ENCODE measurements at places on chromosomes 3 and 15.

DNA sequence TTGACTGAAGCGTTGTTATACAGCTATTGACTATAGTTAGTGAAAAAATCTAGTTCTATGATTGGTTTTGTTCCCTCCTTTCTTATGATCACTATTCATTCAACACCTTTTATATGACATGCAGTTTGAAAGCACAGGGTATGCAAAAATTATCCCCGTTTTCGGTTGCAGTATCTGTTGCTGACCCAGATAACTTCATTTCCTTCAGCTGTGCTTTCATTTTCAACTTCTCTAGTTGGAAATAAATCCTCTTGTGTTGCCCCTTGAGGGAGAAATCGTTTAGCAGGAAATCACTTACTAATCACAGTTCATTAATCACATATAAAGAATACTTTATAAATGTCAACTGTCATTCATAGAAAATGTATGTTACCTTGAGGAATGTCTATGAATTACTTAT is 55.1 kb downstream of the MBNL1 start:
- DNase-seq = no peak

DNA sequence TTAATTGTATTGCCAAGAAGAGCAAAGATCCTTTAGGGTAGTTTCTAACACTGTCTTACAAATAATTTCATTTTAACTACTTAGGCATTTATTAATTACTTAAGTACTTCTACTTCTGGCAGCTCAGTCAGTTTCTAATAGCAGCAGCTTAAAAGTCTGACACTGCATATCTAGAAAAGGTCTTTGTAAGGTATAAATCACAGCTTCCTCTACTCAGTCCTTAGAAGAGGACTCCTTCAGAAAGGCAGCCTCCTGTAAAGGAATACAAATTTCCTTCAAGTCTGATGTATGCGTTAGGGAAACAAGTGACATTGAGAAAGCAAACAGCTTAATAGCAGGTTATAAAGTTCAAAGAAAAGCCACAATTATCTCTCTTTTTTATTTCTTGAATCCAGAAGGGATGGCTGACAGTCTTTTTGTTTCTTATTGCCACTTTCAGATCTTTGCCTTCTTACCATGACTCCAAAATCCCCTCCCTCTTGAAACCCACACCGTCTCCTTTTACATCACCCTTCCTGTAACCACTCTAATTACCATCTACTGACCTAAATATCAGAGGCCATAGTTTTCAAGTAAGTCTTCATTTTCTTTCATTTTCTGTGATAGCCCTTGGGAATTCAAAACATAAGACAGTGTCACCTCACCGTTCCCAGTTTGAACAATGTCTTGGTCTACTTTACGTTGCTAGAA is 109.5 kb downstream of the CGGBP1 start:
- DNase-seq = no peak

GRCh38 chr3:48013288-48013980 is 2.8 kb downstream of the MAP4 start:
- DNase-seq = no peak

GRCh38 chr3:25901796-25902195 is 111.9 kb downstream of the OXSM start:
- DNase-seq = no peak

- DNase-seq = no peak
Measured at GRCh38 chr3:24290596-24290995, 204.1 kb downstream of the THRB start.

DNA sequence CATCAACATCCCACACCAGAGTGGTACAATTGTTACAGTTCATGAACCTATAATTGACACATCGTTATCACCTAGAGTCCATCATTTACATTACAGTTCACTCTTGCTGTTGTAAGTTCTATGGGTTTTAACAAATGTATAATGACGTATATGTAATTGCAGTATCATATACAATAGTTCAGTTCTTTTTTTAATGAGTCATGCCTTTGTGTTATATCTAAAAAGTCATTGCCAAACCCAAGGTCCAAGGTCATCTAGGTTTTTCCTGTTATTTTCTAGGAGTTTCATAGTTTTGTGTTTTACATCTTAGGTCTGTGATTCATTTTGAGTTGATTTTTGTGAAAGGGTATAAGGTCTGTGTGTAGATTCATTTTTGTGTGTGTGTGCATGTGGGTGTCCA is 160.9 kb upstream of the GALNT15 start:
- DNase-seq = no peak

GRCh38 chr3:152305075-152305474 is 36.3 kb downstream of the MBNL1 start:
- DNase-seq = no peak

DNA sequence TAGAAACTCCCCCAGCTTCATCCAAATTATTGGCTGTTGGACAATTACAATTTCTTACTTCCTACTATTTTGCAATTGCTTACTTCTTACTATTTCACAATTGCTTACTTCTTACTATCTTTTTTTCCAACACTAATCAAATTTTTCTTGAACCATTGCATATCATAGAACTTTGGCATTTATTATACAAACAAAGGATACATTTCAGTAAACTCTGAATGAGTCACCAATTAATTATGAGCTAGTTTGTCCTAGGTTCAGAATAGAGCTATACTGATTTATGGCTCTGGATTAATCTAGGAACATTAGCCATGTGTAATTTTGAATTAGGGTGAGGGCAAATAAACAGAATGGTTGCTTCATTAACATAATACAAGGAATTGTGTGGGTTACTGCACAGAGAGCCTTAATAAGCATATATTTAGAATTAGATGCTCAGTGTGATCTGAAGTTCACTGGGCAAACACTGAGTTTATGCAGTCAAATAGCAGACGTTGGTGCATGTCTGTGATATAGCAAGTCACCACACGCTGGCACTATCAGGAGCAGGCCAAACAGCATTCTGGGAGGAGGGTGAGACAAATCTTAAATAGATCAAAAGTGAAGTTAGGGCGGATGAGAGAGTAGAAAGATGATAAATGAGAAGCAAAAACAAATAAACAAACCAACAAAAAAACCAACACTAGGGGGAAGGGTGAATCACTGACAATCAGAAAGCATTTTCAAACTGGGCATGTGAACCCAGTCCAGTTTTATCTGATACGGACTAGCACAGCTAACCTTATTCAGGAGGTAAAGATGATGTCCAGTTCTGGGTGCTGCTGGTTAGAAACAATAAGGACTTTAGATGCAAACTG is 21.5 kb downstream of the GABRR3 start:
- DNase-seq = no peak

DNA sequence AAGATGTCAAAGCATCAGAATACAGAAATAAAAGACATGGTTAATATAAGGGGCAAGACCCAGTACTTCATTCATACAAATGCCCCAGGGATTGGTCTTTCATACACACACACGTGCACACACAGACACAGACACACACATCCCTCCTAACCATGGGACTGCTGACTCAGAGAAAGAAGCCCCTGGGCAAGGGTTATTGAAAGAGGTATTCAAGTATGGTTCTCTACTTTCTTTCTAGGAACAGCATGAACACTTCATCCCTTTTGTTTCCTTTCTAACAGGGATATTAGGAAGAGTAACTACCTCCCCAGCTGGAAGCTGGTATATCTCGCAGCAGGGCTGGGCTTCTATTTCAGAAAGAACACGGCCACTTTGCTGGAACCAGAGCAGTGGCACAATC is 33.2 kb upstream of the ZFAND6 start:
- no peak for DNase-seq

GRCh38 chr15:65818927-65819562 is 27.0 kb upstream of the DENND4A start:
- no peak for DNase-seq

DNA sequence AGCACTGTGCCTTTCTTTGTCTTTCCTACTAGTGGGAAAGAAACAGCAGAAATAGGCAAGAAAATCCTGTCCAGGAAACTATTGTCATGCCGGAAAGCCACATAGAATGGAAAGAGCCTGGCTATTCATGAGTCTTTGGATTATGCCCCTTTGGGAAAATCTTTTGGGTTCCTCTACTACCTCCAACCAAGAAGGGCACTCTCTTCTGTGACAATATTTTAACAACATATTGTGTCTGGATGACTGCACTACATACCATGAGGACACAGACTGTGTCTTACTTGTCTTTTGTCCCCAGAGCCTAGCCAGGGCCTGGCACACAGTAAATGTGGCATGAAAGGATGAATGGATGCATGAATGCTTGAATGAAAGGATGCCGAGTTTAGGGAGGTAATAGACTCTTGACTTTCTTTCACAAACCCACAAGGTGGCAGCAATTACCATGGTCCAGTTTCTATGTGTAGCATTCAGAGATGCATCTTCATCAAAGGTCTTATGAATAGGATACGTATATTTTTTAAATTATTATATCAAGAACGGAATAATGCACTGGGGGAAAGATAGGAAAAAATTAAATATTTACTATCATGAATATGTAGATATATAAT is 30.3 kb downstream of the ARL14 start:
- no peak for DNase-seq

DNA sequence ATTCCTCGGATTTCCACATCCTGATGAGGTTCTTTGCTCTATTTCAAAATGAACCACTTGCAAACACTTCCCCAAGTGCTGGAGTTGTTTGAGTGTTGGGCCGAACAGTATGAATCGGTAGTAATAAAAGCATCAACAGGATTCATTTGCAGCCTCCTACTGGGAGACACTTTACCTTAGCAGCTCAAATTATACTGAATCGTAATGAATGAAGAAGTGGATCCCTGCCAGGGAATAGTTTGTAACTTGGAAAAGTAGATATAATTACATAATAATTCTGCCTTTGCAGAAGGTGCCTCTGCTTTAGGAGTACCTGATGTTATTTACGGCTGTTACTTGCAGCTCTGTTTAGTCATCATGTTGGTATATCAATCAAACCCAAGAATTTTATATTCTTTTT is 669.1 kb downstream of the CADM2 start:
- DNase-seq = no peak

DNA sequence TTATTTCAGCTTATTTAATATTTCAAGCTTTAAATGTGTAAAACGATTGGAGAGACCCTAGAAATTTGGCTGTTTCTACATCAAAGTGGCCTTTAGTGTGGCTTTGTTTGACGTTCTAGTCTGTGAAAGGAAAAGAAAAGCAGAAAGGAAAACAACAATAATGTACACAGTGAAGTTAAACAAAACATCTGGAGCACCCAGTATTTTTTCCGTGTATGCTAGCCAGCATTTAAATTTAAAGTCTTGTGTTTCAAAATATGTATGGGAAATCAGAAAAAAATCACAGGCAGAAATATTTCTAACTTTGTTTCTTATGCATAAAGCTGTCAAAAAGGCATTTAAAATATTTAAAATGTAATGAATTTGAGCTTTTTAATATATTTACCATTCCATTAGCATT is 218.1 kb downstream of the NAALADL2 start:
- DNase-seq = no peak

DNA sequence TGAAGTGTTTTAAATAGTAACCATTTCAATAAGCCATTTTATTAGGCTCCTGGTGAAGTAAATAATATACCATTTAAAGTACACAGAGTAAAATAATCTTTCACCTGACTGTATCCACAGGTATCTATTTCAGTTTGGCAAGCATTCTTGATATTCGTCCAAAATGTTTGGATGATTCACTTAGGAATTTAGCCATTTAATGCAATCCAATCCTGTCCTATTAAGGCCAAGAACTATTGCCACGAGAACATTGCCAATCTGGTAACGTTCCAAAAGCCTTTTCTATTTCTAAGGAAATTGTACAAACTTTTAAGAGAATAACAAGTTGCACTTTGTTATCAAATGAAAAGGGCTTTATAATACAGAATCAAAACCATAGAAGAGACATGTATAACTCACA is 209.8 kb upstream of the THRB start:
- no peak for DNase-seq

GRCh38 chr15:25717457-25718168 is 145.5 kb downstream of the ATP10A start:
- DNase-seq = no peak

- DNase-seq = no peak
Measured at GRCh38 chr3:96813134-96813819, 1.1 kb upstream of the EPHA6 start.

GRCh38 chr3:35871009-35871408 is 231.7 kb downstream of the ARPP21 start:
- no peak for DNase-seq
